ENCODE measurements at places on chromosomes 11 and 22.
A peak's percentile ranks its signal among the peaks of the same experiment; 100 is the strongest.

- DNase-seq = no peak
These were observed 10.8 kb downstream of the SRRD start for GRCh38 chr22:26494506-26494905.

- no peak for DNase-seq
These were observed 281.9 kb downstream of the CADM1 start for GRCh38 chr11:115222218-115222862.

DNA sequence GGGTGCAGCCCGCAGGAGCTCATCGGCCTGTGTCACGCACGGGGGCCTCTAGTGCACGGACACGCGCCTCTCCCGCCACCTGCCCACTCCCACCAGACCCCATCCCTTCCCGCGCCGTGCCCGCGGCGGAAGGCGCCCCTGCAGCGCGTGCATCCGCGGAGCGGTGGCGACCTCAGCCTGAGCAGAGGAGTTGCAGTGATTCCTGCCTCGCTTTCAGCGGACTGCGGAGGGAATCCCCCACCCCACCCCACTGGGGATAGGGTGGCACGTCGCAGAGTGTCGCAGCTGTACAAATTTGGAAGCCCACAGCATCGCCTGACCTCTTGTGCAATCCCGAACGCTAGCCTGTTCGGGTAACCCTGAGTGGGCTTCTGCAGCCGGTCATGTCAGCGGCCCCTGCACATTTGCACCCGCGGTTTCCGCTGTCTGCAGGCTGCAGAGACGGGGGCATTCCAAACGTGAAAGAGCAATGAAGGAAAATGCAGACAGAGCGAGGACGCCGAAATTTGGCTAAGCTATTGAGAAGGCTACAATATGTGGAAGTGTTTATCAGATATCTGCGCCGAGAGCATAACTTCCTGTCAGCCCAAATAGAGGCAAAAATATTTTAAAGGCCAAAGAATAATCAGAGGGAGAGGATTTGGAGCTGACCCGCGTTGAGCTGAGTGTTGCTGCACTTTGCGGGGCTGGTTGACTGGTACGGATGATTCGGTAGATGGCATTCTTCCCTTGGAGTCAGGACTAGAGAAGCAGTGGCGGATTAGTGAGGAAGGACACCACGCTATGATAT, 617 bp upstream of the ARHGAP20 start:
- peak; percentile 18 for DNase-seq

DNA sequence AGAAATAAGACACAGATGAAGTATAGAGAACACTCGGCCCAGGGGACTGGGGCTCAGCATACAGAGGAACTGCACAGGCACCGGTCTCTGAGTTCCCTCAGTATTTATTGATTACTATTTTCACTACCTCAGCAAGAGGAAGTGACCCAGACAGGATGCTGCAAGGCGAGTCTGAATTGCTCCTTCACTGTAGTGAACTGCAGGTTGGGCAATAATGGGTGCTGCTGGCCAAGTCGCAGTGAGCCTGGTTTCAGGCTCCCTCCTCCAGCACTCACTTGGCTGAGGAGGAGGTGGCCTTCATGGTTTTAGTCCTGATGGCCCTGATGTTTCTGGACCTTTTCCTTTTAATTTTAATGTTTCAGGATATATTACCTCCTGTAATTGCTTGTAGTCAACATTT, 10.4 kb downstream of the OR52K2 start:
- no peak for DNase-seq

- DNase-seq = no peak
These were observed 43.3 kb downstream of the USP35 start for GRCh38 chr11:78231962-78232501.

DNA sequence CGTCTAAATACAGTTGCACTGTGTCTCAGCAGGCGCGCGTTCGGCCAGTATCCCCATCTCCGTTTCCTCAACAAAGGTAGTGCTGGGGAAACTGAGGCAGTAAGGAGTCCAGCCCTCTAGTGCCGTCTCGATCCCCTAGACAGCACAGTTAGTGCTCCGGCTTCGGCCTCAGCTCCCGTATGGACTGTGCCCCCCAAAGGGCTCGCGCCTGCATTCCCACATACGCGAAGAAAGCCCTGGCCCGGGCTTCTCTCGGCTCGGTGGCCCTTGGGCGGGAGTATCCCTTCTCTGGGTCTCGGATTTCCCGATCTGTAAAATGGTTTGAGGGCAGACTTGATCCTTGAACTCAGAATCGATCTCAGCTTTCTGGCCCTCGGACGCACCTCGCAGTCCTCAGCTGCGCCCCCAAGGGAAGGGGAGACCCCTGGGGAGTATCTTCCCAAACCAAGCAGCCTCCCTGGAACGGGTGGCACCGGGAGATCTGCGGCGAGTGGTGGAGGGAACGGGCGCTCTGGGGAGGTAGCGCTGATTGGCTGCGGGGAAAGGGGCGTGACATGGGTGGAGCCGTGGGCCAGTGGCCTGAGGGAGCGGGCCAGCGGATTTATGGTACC, 759 bp upstream of the PEX16 start:
- peak; percentile 88 for DNase-seq

DNA sequence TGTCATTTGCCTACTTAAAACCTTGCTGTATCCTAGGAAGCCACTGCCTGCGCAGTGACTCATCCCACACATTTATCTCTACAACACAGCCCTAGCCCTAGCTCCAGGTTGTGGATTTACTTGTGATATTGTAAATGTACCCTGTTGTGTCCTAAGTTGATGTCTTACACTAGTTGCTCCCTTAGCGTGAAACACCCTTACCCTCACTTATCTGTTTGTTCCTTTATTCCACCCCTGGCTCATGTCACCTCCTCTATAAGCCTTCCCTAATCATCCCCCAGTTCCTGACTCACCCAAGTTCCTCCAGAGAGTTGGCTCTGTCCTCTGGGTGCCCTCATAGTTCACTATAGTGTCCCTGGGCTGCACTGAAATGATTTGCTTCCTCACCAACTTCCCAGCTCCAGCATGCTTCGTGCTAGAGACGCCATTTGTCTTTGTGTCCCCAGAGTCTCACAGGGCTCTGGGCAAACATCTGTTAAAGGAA, 431.8 kb upstream of the FAT3 start:
- no peak for DNase-seq

DNA sequence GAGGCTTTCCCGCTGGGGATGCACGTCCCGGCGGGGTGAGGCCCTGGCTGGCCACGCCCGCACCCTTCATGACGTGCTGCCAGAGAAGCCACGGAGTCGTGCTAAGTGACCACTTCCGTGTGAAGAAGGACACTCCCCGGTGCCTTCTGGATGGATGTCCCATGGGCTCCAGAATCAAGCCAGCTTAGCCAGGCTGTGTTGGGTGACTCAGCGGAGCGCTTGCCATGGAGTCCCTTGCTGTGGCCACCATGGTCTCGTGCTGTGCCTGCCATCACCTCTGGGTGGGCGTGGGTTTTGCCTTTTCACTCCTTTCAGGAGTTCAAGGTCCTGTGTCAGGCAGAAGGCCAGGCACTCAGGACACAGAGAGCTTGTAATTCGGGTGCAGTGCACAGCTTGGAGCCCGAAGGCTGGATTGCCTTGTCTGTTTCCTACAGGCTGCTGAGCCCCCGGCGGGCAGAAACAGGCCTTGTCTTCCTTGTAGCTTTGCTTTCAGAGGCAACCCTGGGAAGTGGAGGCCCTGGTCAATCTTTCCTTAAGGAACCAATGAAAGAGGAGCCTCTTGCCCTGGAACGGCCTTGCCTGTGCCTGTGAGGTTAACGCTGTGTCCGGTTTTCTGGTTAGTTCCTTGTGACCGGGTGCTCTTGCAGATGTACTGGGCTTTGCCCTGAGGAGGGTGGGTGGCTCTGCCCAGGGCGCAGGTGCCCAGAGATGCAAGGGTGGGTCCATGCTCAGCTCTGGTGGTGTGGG, 268.6 kb downstream of the TBC1D22A start:
- peak; percentile 79 for DNase-seq

- no peak for DNase-seq
These were observed 110.5 kb downstream of the MICAL3 start for GRCh38 chr22:17913801-17914347.

DNA sequence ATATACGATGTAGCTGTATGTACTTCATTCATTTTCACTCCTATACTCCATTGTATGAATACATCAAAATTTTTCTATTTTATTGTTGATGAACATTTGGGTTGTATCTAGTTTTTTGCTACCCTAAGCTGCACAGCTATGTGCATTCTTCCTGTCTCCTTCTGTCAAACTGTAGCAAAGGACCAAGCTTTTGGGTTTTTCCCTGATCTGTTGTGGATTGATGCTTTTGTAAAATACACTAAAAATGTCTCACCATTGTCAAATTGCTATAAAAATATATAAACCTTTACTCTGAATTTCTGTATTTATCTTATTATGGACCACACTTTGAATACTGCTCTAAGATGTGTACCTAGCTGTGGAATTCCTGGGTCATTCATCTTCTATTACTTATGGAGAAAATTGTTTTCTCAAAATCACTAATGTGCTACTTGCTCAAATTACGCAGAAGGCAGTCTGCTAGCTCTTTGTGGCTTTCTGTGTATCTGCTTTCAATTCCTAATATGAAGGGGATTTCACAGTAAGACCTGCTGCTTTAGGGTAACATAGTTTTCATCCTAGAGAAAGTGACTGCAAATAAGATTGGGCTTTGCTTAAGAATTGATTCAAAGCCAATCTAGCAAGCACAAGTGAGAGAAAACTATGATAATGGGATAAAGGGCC, 123.4 kb downstream of the CYP2R1 start:
- no peak for DNase-seq

DNA sequence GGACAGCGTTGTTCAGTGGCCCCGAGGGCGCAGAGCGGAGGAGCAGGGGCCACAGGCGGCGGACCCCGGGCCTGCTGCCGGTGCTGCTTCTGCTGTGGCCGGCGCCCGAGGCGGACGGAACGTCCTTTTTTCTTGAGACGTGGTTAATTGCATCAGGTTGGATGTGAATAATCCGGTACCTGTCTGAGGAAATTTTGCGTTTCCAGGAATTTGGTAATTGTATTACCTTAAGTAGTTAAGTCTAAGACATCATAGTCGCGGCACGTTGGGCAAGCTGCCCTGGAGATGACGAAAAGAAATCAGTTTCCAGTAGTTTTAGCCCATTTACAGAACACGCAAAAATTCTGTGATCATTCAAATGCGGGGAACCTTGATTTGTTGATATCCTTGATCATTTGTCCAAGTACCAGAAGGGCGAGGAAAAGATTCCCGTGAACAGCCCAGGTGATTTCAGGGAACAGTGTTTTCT, 789 bp downstream of the SPECC1L start:
- DNase-seq = peak; percentile 59

- DNase-seq = no peak
These were observed 286.4 kb downstream of the NTM start for GRCh38 chr11:131656839-131657211.

DNA sequence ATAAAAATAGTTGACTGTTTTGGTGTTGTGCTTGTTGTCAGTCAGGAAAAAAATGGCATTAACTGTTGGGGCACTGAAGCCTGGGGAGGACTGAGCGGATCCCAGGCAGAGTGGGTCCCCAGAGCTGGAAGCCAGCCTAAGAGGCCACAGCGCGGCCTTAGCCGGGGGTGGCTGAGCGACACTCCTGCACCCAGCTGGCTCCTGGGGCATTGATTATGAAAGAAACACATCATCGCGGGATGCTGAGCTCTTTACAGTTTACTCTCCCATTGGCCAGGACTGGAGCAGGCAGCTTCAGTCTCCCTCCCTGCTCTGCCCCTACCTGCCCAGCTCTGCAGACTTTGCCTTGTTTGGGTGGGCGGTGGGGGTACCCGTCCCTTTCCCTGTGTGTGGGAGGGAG, 121.5 kb downstream of the ST3GAL4 start:
- peak; percentile 13 for DNase-seq

- DNase-seq = no peak
These were observed 258.5 kb downstream of the FAM76B start for GRCh38 chr11:95531116-95531515.

GRCh38 chr11:77455740-77456139, 18.2 kb downstream of the PAK1 start:
- no peak for DNase-seq

DNA sequence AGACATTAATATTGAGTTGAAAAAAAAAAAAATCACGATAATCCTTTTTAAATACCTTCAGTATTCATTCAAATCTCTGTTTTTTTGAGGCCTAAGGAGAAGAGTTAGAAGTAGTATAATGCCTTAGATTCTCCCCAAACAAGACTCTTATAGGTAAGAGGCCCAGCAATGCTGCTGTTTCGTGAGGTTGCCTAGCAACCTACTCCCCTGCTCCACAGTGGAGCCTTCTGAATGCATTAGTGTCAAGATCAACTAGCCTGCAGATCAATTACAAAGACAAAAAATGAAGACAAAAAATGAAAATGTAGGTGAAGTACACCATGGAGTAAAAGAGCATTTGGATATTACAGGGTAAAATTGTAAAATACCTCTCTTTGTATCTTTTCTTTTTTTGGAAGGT, 229.8 kb upstream of the LUZP2 start:
- no peak for DNase-seq

DNA sequence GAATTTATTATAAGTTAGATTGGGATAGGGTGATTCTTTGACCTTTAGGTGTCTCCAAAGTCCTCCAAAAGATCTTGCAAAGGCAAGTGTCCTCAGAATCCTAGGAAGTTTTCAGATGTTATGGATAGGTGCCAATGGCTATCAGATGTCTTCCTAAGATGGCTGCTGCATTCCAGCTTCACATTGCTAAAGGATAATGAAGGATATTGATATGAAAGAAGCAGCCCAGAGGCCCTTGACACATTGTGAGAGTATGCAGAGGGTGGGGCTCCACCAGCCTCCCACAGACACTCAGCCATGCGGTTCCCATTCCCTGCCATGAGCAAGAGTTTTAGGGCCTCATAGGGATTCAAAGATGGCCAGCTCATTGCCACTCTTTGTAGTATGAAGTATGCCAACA, 22.3 kb upstream of the GLYATL2 start:
- no peak for DNase-seq

GRCh38 chr11:65547446-65548125, 10.6 kb downstream of the LTBP3 start:
- no peak for DNase-seq

DNA sequence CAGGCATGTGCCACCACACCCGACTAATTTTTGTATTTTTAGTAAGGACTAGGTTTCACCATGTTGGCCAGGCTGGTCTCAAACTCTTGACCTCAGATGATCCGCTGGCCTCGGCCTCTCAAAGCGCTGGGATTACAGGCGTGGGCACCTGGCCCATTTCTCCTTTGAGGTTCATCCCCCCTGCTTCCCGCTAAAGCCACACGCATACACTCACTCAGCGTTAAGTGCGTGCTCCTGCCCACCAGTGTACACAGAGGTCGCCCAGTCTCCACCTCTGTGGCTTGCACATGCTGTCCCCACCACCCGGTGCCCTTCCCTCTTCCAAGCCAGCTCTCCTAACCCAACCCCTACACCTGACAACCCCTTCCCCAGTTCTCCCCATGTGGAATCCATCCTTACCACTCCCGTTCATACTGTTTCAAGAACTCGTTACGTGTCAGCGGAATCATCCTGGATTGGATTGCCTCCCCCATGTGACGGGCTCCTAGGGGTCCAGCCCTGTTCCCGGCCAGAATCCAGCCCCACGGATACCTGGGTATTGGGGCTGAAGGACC, 15.7 kb upstream of the CYTH4 start:
- DNase-seq = no peak

- no peak for DNase-seq
These were observed 93.5 kb upstream of the TIMP3 start for GRCh38 chr22:32707971-32708370.

GRCh38 chr11:26613759-26614158, 41.7 kb upstream of the MUC15 start:
- no peak for DNase-seq

- no peak for DNase-seq
These were observed 3.1 kb upstream of the EXPH5 start for GRCh38 chr11:108596701-108597100.
